ENCODE measurements at places on chromosomes 1 and 21. TPM values are rescaled to one million over a fixed set of nuclear protein-coding genes. Genes with fewer than 3 reads are reported as not detected.

Gene CZIB
- 99.4 TPM for polyA plus RNA-seq

Gene BEST4
- 0.10 TPM for polyA plus RNA-seq

Gene C1QB
- polyA plus RNA-seq, result not detected

Gene PRAMEF5
- not detected for polyA plus RNA-seq

Gene FAM78B
- 0.07 TPM for polyA plus RNA-seq

Gene ERRFI1
- polyA plus RNA-seq, result 105 TPM

Gene HSD17B7
- polyA plus RNA-seq, result 15.7 TPM

Gene OR10J1
- polyA plus RNA-seq, result not detected

Gene KDM5B
- 33.5 TPM for polyA plus RNA-seq

Gene MANEAL
- 0.79 TPM for polyA plus RNA-seq

Gene SERTAD4
- 7.6 TPM for polyA plus RNA-seq

Gene COL9A2
- 0.40 TPM for polyA plus RNA-seq

Gene EDARADD
- 0.05 TPM for polyA plus RNA-seq

Gene BMP8B
- not detected for polyA plus RNA-seq

Gene GON4L
- 20.2 TPM for polyA plus RNA-seq

All from fibroblast of lung (primary cell).